ENCODE measurements at places on chromosomes 16 and 17. TPM values are rescaled to one million over a fixed set of nuclear protein-coding genes. Genes with fewer than 3 reads are reported as not detected.

Gene GRAPL
- total RNA-seq, result not detected

Gene C1QTNF8
- total RNA-seq, result 2.9 TPM

Gene KRT36
- not detected for total RNA-seq

Gene ADORA2B
- total RNA-seq, result 37.2 TPM

Gene CCDC200
- total RNA-seq, result not detected

Gene PRSS21
- total RNA-seq, result not detected

Gene ZNF597
- 3.2 TPM for total RNA-seq

Gene GAST
- not detected for total RNA-seq

Gene HSD17B1
- 1.6 TPM for total RNA-seq

Gene RAB34
- 286 TPM for total RNA-seq

Gene C17orf100
- total RNA-seq, result 0.89 TPM

Gene ALOX12
- not detected for total RNA-seq

Gene ARL5C
- not detected for total RNA-seq

Gene HIGD1B
- total RNA-seq, result not detected

Gene FOXL1
- total RNA-seq, result 7.6 TPM

Gene TBX2
- 2.6 TPM for total RNA-seq

Gene MAP2K6
- 0.31 TPM for total RNA-seq

Gene FA2H
- total RNA-seq, result 0.03 TPM

Gene NPB
- 1.8 TPM for total RNA-seq

Gene CIBAR2
- not detected for total RNA-seq

Gene SOX8
- total RNA-seq, result 0.07 TPM

Gene GRAP
- 0.02 TPM for total RNA-seq

Gene RGS11
- total RNA-seq, result not detected

Gene PEMT
- 39.6 TPM for total RNA-seq

Gene RND2
- not detected for total RNA-seq

Gene TXNDC17
- 128 TPM for total RNA-seq

Gene ZFPM1
- 1.4 TPM for total RNA-seq

Gene CRYBA1
- total RNA-seq, result not detected

Gene PITPNM3
- 13.0 TPM for total RNA-seq

Gene MT2A
- total RNA-seq, result 137 TPM

Gene PGS1
- 40.1 TPM for total RNA-seq

Gene TEKT5
- total RNA-seq, result not detected
